ENCODE measurements at places on chromosomes 6 and 20.

DNA sequence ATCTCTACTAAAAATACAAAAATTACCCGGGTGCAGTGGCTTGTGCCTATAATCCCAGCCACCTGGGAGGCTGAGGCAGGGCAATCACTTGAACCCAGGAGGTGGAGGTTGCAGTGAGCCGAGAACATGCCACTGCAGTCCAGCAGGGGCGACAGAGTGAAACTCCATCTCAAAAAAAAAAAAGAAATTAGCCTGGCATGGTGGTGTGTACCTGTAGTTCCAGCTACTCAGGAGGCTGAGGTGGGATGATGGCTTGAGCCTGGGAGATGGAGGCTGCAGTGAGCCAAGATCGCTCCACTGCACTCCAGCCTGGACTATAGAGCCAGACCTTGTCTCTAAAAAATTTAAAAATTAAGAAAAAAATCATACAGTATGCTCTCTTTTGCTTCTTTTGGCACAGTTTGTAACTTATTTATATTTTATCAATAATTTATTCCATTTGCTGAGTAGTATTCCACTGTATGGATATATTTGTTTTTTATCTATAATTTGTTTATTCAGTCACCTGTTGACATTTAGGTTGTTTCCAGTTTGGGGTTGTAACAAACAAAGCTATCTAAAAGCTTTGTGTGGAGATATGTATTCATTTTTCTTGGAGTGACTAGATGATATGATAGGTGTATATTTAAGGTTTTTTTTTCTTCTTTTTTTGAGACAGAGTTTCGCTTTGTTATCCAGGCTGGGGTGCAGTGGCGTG is 8.0 kb upstream of the MYBL2 start:
- DNase-seq = no peak

DNA sequence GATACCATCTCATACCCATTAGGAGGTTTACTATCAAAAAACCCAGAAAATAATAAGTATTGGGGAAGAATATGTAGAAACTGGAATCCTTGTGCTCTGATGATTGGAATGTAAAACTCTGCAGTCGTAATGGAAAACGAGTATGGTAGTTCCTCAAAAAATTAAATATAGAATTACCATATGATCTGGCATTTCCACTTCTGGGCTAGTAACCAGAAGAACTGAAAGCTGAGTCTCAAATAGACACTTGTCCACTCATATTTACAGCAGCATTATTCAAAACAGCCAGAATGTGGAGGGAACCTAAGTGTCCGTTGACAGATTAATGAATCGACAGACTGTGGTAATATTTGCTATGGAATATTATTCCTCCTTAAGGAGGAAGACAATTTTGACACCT is 44.3 kb downstream of the FOXC1 start:
- no peak for DNase-seq

DNA sequence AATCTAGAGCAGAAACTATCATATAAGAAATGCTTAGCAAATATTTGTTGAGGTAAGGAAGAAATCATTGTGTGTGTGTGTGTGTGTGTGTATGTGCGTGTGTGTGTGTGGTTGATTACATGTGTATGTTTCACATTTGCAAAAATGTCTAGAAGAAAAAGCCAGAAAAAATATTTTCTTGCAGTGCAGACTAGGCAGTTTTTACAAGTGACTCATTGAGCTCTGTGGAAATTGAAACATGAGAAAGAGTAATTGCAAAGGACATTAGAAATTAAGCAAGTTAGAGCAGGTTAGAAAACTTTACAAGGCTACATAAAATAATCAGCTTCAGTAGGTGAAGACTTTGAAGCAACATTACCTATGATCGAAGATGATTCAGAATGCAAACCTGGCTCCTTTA is 669.0 kb upstream of the EYS start:
- DNase-seq = no peak

DNA sequence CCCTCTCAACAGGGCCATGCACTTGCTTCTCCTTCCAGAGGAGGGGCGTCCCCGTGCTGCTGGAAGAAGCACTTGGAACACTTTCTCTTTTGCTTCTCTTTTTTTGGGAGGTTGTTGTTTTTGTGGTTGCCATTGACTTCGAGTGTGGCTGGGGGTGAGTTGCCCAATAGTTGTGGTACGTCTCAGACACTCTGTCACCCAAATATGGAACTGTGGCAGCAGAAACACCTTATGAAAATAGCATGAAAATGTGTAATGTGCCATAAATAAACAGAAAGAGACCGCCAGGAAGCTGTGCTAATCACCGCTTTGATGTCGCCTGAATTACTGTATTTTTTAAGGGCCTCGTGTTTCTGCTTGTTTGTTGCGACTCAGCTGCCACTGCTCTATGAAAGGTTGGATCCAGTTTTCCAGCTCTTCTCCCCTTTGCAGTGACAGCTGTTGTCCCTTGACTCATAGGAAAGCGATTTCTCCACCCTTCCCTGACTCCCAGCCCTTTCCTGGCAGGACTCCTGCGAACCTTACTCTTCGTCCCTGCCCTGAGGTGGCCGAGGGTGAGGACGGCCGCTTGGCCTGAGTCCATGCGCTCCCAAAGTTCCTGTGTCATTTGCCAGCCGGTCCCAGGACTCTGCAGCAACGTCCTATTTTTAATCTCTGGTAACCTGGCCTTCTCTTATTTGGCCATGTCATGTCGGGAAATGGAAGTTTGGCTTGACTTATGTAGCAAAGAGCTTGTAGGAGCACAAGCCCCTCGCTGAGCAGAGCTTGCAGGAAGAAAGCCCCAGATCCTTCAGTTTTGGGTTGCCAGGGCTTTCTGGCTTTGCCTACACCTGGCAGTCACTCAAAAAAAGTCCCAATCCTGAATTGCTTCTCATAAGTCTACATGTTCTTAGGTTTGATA is 694.6 kb downstream of the QKI start:
- no peak for DNase-seq

GRCh38 chr6:133040803-133041419 is 200.2 kb upstream of the EYA4 start:
- no peak for DNase-seq

- no peak for DNase-seq
Measured at GRCh38 chr20:50373674-50374286, 136.4 kb upstream of the PTPN1 start.

- DNase-seq = no peak
Measured at GRCh38 chr20:61119794-61120410, 132.2 kb upstream of the CDH4 start.

GRCh38 chr6:7922596-7922995 is 12.0 kb upstream of the TXNDC5 start:
- DNase-seq = no peak

DNA sequence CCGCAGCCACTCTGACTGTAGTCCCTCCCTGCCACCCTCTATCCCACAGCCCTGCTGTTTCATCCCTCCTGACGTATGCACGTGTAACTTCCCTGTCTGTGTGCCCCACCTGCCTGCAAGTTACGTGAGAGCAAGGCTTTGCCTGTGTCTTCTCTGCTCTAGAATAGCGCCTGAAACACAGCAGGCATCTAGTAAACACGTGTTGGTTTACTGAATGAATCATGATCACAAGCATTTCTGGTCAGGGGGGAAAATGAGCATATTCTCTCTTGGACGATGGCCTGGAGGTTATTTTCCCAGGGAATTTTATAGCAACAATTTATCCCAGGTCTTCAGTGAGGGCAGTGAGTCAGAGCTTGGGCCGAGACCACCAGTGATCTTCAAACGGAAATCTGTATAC is 38.3 kb downstream of the PSMG4 start:
- no peak for DNase-seq
